ENCODE measurements at places on chromosomes 4 and X.

GRCh38 chr4:140078366-140078765, 75.6 kb downstream of the MAML3 start:
- no peak for DNase-seq

DNA sequence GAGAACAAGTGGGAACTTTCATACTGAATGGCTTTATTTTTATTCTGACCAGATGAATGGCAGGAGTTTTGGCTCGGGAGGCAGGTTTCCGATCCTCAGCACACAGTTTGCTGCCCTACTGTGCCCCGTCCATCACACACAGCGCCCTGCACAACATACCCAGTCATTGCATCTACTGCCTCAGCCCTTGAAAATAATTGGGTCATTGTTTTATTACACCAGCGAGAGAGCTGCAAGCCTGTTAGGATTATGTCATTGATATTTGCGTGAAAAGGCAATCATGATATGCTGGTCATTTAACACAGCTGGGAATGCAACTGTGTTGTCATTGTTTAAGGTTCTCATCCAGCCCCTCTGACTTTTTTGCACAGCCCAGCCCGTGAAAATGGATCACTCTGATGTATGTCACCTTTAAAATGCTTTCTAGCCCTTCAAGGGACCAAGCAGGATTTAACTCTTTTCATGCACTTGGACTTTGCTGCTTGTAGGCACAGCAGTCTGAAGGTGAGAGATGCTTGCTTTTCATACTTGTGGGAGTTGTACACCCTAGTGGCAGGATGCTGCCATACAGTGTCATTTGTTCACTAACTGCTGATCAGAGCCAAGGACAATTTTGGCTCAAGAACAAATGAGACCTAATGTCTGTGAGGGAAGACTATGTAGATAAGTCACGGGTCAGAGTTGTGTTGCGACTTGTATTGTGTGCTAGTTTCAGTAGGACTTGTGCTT, 62.3 kb downstream of the RTL9 start:
- DNase-seq = peak; percentile 9

DNA sequence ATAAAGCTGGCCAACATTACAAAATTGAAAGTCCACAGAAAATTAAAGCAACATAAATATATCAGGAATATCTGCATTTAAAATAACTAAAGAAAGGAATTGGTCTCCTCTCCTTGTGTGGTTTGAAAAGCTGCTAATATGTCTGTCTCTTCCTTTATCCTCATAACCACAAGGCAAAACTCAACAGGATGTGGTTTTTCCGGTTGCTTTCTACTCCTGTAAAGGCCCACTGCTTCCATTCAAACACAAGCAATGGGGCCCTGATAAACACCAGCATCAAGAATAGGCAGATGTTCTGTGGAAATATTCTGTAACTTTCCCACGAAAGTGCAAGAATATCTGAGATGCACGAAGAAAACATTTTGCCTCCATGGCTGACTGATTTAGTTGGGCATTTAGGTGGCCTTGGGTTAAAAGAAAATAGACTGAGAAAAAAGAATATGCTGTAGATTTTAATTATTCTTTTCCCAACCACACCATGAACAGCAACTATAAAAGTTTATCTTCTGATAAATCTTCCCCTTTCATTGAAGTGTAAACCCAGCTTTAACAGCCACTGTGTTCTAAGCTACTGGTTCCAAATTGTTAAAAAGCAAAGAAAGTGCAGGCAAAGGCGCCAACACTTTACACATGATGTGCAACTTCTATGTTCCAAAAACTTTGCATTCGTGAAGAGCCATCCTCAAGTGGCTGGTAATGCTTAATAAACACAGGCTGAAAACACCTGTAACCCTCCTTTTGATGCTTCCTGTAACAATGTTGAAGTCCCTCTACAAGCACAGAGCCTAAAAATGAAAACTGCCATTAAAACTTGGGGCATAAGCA, 50.5 kb upstream of the NDST3 start:
- DNase-seq = no peak

DNA sequence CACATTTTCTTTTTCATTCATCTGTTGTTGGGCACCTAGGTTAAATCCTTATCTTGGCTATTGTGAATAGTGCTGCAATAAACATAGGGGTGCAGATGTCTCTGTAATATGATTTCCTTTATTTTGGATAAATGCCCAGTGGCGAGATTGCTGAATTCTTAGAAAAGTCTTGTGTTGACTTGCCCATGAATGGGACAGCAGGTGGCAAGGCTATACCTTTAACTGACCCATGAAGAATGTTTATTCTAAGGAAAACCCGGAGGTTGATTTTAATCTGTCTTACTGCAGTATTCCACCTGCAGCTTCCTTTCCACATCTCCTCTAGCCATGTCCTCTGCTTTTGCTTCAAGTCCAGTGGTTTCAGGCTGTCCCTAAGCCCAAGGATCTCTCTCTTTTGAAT, 220.6 kb downstream of the SNCA start:
- DNase-seq = peak; percentile 1

GRCh38 chr4:176308441-176308840, 11.3 kb upstream of the SPCS3 start:
- no peak for DNase-seq

DNA sequence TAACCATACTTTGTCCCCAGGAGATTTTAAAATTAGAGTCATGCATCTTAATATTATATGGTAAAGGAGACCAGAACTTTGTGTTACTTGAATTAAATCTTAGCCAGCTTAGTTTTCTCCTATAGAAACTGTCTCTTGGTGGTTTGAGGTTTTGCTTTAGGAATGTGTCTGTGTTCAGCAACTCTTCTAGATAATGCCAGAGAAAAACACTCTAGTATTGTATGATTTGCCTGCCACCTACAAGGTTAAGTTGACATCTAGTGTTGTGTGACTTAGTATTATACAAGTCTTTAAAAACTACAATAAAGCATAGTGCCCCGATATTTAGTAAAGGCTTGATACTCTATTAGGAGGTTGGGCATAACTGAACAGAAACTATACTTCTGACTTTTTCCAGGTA, 2.1 kb downstream of the UGT8 start:
- DNase-seq = no peak

DNA sequence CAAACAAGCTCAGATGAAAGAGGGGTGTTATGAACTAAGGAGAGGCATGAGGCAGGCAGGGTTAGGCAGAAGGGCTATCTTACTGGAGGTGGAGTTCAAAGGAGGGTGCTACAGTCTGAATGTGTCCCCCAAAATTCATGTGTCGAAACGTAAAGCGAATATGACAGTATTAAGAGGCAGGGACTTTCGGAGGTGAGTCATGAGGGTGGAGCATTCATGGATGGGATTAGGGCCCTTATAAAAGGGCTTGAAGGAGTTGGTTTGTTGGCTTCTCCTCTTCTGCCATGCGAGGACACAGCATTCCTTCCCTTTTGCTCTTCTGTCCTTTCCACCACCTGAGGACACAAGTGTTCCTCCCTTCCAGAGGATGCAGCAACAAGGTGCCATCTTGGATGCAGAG, 22.9 kb downstream of the APLN start:
- DNase-seq = no peak

- no peak for DNase-seq
These were observed 563.7 kb upstream of the PRKX start for GRCh38 chrX:4277122-4277521.

GRCh38 chr4:154989511-154989910, 208.4 kb downstream of the RBM46 start:
- DNase-seq = no peak

DNA sequence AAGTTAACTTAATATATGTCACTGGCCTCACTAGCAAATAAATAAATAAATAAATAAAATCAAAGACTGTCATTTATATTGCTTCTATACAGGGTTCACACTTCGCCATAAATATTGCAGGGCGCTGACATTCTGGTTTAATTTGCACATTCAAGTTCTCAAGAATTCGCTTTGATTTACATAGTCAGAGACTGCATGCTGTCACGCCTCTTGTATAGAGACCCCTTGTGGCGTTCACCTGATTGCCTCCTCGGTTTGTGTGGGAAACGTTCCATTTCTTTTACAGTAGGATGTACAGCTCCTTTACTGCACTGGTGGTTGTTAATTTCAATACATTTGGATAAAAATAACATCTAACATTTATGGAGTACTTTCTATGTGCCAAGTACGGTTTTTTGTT, 71.3 kb upstream of the ADGRG2 start:
- no peak for DNase-seq
